GM04503 (cell line): ENCODE measurements at places on chromosomes 11 and 22.

DNA sequence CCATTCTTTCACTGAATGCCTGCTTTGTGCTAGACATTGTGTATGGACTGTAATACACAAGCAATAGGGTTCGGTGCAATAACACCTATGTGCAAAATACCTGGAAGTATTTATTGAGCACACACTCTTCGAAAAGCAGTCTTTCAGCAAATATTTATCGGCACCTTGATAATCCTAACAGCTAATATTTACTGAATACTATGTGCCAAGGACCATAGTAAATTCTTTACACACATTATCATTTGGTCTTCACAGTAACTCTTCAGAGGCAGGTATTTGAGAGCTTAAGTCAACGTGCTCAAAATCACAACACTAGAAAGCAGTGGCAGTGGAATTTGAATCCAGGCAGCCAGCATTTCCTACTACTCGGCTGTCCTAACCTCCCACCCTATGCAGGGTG is 2.2 kb downstream of the B3GNT6 start:
- no peak for DNase-seq

DNA sequence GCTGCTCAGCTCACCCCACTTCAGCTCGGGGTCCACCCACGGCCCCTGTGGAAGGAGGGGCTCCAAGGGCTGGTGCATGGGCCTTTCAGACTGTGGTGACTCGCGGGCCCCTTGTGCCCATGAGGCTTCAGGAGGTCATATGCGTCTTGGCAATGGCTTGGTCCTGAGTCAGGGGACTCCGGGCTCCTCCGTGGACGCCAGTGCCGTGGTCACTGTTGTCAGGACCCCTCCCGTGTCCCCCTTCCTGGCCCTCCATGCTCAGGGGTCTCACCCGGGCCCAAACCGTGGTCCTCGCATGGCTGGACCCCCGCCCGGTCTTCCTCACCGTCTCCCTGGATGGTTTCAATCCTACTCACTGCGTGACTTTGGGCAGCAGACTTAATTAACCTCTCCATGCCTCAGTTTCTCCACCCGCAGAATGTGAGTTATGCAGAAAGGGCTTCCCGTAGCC is 436.4 kb downstream of the TBC1D22A start:
- DNase-seq = no peak

GRCh38 chr22:28052825-28053269 is 133.8 kb upstream of the PITPNB start:
- no peak for DNase-seq

DNA sequence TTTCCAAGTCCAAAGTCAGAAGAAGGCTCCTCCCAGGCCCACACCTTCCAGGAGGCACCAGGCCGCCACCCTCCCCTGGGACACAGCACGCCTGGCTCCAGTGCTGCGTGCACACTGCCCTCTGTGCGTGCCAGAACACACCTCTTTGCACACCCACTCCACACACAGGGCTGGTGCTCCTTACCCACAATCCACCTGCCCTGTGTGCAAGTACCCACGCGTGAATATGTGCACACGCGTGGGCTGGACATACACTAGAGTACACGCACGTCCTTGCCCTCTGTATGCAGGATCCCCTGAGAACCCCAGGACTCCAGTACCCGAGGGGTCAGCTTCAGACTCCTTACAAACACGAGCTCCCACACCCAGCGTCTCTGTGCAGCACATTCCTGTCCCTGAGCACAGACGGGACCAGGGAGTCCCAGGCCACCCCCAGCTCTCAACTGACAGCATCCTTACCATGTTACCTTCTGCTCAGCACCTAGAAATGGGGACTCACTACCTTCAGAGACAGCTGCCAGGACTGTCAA is 2.8 kb downstream of the DUSP8 start:
- no peak for DNase-seq

- DNase-seq = no peak
These were observed 14.4 kb downstream of the TIMP3 start for GRCh38 chr22:32815943-32816342.

- no peak for DNase-seq
These were observed 10.5 kb upstream of the TTLL12 start for GRCh38 chr22:43197271-43197941.

DNA sequence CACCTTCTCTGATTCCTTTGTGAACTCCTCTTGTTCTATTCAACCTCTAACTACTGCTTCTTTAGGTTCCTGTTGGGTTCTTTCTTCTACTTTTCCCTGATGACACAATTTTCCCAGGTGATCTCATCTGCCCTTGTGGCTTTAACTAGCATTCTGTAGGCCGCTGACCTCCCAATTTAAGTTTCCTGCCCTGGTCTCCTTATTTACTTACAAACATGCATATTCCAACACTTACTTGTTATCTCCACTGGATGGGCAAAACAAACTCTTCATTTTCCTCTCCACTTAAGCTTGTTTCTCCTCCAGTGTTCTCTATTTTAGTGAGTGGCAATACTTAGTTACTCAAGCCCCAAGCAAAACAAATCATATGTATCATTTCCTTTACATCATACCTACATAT is 734.5 kb downstream of the METTL15 start:
- DNase-seq = no peak

- DNase-seq = no peak
These were observed 870.3 kb downstream of the TBC1D22A start for GRCh38 chr22:47632701-47633100.

DNA sequence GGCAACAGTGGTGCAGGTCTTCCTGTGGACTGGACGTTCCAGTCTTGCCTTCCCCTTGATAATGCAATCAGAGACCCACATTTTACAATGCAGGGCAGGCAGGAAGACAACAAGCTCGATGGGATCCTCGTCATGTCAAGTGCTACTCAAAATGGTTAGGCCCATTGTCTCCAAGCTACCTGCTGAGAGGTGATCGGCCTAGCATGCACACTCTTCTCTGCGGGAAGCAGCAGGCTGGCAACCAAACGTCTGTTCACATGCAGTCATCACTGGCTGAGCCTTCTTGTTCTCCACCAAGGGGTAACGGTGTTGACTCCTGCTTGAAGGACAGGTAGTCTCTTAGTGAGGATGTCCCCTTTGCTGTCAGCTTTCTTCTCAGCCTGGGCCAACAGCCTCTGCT is 25.5 kb upstream of the CD82 start:
- no peak for DNase-seq

- DNase-seq = peak; percentile 77
These were observed 113.1 kb upstream of the BLID start for GRCh38 chr11:122229078-122229477.

GRCh38 chr11:130315354-130315970 is 745 bp upstream of the ZBTB44 start:
- no peak for DNase-seq

- DNase-seq = no peak
These were observed 1488.4 kb upstream of the TENM4 start for GRCh38 chr11:80929031-80929805.

- no peak for DNase-seq
These were observed 42.4 kb upstream of the HIPK3 start for GRCh38 chr11:33214767-33215166.

GRCh38 chr11:78957476-78958245 is 383.0 kb upstream of the NARS2 start:
- no peak for DNase-seq

GRCh38 chr11:47916361-47916841 is 64.0 kb upstream of the PTPRJ start:
- DNase-seq = no peak

DNA sequence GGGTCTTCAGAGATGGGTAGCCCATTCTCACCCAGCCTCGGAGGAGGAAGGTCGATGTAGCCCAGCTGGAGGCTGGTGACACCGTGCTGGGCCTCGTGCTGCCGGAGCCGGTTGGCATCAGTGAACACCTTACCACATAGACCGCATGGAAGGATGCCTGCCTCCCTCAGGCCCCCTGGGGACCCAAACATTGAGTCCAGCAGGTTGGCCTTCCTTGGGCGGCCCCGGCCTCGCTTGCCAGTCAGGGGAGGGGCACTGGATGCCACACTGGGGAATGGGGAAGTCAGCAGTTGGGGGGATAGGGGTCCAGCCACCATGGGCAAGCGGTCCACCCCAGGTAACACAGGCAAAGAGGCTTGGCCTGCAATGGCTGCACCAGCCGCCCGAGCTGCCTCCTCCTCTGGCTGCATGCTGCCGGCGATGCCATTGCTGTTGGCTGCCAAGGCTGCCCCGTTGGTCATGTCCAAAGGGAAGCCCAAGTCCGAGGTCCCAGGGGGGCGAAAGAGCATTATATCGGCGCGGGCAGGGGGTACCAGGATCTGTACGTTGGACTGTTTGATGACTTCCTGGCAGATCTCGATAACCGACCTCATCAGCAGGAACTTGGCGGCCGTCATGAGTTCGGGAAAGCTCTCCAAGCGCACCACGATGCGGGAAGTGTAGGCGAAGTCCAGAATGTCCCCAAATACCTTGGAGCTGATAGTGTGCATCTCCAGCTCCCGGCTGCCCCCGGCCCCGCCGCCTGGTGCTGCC is 1.4 kb downstream of the PATZ1 start:
- no peak for DNase-seq

DNA sequence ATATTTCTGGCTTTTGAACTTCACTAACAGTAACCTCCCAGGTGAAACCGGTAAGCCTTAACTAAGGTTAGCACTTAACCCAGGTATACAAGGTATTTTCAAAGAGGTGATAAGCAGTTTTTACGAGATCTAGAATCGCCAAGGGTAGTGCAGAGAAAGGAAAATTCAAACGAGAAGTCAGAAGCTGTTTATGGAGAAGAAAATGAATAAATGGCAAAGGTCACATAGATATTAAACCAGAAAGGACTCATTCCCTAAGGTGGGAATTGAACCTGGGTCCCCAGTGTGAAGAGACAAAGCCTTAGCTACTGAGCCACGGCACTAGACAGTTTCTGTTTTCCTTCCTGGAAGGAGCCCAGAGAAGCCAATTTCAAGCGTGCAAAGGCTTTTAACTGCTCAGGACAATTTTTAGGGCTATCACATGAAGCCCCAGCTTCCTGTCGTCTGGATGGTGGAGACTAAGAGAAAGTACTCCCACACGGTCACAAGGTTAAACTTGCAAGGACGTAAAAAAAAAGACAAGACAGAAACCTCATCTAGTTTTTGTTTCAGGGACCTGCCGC is 5.7 kb upstream of the C1QTNF6 start:
- no peak for DNase-seq

GRCh38 chr11:19164230-19164855 is 37.4 kb downstream of the CSRP3 start:
- DNase-seq = no peak

DNA sequence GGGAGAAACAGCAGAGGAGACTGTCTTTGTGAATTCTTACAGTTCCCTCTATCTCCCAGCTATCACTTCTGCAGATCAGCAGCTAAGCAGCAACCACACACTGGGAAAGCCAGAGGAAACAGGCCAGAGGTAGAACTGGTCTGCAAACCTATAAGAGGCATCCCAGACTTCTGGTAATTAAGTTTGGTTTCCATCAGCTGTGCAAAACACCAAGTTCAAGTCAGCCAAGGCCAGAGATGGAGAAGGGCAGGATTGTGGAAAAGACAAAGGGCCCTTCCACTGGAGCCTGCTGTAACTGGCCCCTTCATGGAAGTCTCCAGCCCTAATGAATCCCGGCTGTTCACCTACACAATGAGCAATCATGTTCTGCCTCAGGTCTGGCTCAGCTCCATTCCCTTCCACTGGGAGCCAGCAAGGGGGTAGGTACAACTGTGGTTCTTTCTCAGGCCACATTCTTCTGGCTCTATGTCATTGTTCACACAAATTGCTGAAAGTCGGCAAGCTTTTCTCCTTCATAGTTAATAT is 4.6 kb upstream of the PAMR1 start:
- DNase-seq = peak; percentile 92

GRCh38 chr11:48123934-48124755 is 92.5 kb upstream of the OR4B1 start:
- no peak for DNase-seq

DNA sequence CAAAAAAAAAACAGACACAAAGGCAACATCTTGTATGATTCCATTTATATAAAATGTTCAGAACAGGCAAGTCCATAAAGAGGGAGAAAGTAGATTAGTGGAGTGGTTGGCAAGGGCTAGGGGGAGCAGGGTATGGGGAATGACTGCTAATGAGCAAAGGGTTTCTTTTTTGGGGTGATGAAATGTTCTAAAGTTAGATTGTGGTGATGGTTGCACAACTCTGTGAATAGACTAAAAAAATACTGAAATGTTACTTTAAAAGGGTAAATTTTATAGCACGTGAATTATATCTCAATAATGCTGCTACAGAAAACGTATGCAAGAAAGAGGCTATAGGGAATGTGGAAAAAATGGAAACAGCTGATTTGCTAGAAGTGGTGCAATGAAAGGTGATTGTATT is 155.1 kb downstream of the TENM4 start:
- no peak for DNase-seq

DNA sequence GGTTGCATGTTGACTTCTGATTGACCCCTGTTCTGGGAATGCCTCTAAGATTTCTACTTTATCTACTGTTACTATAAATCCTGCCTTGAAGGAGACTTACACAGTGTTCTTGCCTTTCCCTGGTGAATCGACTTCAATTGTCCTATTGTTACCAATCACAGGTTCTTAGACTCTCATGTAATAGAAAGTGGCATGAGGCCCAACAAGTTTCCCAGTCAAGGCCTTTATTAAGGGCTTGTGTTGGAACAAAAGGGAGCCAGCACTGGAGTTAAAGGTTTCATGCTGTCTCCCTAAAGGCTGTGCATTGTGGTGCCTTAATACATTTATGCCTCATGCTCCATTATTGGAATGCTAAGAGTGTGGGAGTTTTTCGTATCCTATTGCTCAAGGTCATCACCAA is 23.3 kb downstream of the MS4A2 start:
- DNase-seq = no peak

DNA sequence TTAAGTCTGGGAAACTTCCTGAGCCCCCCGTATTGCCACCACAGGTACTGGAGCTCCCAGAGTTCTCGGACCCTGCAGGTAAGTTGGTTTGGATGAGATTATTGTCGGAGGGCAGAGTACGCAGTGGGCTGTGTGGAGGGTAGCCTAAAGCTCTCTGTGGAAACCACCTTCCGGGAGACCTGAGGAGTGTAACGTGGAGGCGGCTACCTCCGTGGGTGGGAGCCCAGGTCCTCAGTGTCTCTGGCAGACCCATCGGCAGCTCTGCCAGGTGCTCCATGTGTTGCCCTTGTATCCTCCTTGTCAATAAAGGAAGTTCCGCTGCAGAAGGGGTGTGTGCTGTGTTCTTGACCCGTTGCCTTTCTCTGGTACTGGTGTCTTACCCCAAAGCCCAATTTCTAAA is 61.4 kb downstream of the SYT13 start:
- no peak for DNase-seq

- peak; percentile 49 for DNase-seq
These were observed at the start of gene RHOG for GRCh38 chr11:3840870-3841425. Gene RHOG, minus strand, starts transcription at chr11:3840959. Its CDS starts 12,821 bp downstream, at chr11:3828138.

- no peak for DNase-seq
These were observed 45.2 kb upstream of the RASSF10 start for GRCh38 chr11:12963792-12964536.

DNA sequence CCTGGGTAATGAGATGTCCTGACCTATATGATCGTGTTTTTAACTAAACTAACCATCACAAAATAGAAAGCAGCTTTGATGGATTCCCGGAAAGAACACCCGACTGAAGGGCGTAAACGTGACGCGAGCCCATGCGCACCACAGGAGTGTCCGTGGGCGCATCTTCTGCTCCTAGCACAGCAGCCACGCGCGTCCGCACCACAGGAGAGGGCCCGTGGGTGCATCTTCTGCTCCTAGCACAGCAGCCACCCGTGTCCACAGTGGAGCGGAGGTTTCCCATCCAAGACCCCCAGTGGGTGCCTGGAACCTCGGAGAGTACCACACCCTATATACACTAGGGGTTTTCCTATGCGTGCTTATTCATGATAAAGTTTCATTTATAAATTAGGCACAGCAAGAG is 36.1 kb upstream of the NRIP3 start:
- no peak for DNase-seq

- no peak for DNase-seq
These were observed 688.9 kb downstream of the KCNA4 start for GRCh38 chr11:29327891-29328290.
